ENCODE measurements at places on chromosomes 5 and 9.

DNA sequence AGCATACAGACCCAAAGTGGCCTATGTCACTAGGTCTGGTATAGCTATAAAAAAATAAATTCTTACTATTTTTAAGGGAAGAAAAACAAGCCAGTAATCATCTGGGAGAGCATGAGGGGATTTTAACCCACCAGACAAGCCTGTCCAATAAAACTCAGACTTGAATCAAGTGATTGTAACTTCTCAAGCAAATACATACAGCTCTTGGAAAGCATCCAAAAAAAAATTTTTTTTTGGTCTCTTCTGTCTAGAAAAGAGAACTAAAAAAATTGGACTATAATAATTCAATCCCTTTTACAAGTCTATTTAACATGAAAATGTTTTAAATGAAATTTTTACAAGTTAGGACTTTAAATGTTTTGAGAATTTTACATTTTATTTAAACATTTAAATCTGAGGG, 61.7 kb downstream of the FBXL17 start:
- no peak for DNase-seq

DNA sequence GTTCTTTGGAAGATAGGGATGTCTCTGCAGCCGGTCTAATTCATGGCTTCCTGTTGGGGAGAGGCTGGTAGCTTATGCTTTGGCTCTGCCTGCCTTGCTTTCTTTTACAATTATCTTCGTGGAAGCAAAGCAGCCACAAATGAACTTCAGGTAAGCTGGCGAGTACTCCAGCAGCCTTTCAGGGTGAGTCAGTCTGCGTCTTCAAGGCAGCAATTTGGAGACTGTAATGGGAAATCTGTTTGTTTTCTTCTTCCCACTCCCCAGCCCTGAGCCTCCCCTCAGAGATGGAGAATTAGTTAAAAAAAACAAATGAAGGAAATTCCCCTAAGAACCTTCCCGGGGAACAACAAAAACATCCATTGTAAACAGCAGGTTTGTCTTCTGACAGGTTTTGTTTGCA, 100.1 kb downstream of the PSAT1 start:
- DNase-seq, result no peak

DNA sequence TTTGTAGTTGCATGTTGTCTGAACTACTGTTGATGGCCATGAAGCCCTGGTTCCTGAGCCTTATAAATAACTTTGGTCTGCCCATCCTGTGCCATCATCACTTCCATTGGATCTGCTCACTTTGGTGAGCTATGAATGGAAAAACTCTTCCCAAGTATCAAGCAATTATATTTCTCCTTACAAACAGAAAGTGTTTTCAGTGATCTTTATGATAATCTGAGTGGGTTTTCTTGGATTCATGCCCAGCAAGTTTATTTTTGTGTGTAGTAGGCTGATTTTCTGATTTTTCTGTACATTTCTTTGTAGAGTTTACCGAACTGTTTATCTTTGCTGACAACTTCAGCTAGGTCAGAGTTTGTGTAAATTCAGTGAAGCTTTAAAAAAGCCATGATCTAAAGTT, 31.0 kb downstream of the CAMK4 start:
- DNase-seq, result no peak

GRCh38 chr5:53039855-53040254, 50.7 kb downstream of the ITGA2 start:
- DNase-seq, result no peak

- no peak for DNase-seq
Observed at GRCh38 chr9:1208157-1208556, 158.0 kb downstream of the DMRT2 start.

- no peak for DNase-seq
Observed at GRCh38 chr9:92620845-92621244, 49.1 kb downstream of the IPPK start.

Data from stimulated activated naive CD4-positive, alpha-beta T cell (primary cell).